Anterior cingulate cortex (tissue), 58 donors: ENCODE measurements at places on chromosomes 1 and 21.

- no peak for DNase-seq
Measured at GRCh38 chr1:178912597-178912996, 41.7 kb upstream of the ANGPTL1 start.

GRCh38 chr1:55775007-55775406 lies 559.8 kb upstream of the USP24 start:
- DNase-seq = no peak

DNA sequence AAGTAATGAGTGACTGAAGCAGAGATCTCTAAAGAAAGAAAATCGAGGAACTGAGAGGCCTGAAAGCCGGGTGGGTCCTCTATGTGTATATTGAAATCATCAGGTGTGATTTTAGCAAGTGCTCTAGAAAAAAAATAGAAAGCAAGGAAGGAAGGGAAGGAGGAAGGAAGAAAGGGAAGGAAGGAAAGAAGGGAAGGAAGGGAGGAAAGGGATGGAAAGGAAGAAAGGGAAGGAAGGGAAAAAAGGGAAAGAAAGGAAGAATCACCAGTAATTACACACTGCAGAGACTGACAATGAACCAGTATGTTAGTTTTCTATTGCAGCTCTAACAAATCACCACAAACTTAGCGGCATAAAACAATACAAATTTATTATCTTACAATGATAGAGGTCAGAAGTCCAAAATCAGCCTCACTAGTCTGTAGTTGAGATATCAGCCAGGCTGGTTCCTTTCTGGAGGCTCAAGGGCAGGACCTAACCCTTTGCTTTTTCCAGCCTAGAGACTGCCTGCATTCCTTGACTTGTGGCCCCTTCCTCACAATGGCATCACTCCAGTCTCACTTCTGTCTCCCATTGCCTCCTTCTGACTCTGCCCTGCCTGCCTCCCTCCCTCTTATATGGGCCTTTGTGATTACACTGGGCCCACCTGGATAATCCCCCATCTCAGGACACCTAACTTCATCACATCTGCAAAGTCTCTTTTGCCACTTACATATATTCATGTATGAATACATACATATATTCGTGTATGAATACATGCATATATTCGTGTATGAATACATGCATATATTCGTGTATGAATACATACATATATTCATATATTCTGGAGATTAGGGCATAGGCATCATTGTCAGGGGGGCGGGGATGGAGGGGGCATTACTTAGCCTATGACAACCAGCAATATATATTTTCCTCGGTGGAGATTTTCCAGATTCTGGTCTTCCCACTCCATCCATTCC lies 47.5 kb upstream of the CDC42BPA start:
- no peak for DNase-seq

DNA sequence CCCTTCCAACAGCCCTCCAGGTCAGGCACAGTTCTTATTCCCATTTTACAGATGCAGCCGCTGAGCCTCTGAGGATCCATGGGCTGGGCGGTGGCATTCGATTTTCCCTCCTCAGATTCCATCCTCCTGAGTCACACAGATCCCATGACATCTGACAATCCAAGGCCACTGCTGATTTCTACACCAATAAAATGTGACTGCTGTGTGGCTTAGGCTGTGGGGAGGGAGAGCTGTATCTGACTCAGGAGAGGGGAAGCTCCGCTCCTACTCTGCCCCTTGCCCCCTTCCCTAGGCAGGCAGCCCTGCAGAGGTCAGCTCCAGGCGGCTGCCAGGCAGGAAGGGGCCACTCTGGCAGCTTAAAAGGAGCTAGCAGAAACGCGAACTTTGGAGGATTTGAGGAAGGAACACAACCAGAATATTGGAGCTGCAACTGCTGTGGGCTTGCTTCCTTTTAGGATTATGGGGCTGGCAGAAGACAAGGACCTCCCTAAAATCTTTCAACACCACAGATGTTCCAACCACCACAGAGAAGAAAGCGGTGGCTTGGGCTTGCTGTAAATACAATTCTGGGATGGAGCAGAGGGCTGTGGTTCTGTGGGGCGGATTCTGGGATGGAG lies 50.0 kb downstream of the MRPL37 start:
- DNase-seq = no peak

DNA sequence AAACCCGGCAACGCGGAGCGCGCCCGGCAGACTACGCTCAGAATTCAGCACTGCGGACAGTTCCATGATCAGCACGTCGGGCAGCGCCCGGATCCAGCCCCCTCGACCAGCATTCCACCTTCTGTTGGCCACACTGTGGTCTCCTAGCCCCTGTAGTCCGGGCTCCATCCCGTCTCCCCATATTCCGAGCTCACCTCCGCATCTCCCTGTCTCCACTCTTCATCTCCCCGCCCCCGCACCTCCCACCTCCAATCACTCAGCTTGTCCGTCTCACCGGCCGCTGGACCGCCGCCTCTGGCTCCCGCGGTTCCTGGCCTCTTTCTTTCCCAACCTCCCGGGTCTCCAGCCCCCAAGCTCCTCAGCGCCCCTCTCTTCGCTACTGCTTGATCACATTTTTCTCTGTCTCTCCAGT lies 500 bp downstream of the EPHA10 start:
- no peak for DNase-seq

GRCh38 chr1:117094841-117095604 lies 26.5 kb downstream of the TRIM45 start:
- DNase-seq = no peak

DNA sequence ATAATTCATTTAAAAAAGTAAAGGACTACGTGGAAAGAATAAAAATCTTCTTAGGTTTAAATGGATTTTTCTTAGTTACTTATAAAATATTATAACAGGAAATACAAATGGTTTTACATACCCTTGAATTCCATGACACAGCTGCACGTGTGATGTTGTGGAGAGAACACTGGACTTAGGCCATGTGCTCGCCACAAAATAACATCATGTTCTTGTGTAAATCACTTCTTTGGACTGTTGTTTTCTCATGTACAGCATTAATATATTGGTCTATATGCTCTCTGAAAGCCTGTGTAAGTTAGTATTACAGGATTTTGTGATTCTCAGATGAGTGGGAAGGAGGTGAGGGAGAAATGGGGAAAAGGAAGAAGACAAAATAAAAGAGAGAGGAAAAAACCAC lies 228.2 kb downstream of the DNM3 start:
- no peak for DNase-seq
